ENCODE measurements at places on chromosomes 2 and 18.

DNA sequence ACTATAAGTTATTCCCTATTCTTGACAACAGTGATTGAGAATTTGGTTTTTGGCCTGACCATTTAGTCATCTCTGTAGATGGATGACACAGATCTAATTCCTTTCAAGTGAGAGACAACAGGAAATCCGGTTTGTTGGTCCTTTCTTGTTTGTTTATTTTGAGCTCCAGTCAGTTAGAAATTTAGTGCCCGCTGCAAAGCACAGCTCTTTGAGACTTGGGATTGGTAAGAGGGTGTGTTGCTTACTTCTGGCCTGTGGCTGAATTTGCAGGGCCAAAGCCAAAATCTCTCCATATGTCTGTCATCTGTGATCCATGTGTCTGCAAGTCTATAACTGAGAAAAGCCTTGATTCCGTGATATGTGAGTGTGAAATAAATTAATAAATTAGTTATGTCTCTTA is 74.3 kb downstream of the BIN1 start:
- no peak for DNase-seq

- no peak for DNase-seq
Measured at GRCh38 chr2:206635015-206635414, 7.3 kb upstream of the FAM237A start.

DNA sequence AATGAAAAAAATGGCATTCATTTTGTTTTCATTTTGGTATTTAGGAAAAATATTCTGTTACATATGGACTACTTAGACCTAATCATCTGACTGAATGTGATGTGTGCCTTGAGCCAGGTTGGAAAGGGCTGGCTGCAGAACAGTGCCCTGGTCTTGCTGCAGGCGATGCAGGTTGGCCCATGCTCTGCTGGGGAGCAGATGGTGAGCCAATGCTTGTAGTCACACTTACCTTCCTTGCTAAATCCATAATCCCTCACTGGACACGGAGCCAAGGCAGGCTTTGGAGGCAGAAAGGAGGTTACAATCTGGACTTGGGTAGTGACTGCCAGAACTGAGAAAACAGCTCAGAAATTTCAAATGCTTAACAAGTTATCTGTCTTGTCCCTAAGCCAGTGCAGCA is 228.7 kb downstream of the ARHGAP15 start:
- DNase-seq, result no peak

DNA sequence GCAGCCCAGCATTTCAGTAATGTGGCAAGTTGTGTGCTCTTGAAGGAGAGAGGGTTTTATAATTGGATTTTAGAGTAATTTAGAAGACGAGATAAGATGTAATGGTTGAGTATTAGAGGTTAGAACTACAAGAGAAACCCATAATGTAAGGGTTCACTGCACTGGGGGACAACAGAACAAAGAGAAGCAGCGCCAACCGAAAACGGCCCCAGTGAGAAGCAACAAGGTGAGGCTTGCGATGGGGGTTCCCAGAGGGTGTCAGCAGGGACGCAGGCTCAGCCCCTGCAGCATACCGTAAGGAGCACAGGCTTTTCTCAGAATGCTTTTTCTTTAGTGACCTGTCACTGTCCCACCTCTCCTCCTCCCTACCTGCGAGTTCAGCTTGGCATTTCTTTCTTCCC is 183.9 kb upstream of the ETAA1 start:
- no peak for DNase-seq

- no peak for DNase-seq
Measured at GRCh38 chr18:56314396-56314795, 324.0 kb downstream of the TXNL1 start.

DNA sequence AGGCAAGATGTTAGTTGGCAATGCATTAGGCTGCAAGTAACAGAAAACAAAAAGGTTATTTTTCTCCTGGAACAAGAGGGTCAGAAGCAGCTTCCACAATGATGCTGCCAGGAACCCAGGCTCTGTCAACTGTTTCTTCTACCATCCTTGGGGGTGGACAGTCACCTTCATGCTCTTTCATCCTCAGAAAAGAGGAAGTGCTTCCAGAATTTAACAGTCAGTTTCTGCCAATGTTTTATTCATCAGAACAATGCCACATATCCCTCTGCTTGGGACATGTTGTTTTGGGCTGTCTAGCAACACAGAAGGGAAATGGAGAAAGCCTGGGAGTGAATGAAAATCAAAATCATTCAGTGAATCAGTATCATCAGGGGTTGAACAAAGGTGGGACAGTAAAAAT is 7.1 kb downstream of the TMEM182 start:
- DNase-seq, result no peak

DNA sequence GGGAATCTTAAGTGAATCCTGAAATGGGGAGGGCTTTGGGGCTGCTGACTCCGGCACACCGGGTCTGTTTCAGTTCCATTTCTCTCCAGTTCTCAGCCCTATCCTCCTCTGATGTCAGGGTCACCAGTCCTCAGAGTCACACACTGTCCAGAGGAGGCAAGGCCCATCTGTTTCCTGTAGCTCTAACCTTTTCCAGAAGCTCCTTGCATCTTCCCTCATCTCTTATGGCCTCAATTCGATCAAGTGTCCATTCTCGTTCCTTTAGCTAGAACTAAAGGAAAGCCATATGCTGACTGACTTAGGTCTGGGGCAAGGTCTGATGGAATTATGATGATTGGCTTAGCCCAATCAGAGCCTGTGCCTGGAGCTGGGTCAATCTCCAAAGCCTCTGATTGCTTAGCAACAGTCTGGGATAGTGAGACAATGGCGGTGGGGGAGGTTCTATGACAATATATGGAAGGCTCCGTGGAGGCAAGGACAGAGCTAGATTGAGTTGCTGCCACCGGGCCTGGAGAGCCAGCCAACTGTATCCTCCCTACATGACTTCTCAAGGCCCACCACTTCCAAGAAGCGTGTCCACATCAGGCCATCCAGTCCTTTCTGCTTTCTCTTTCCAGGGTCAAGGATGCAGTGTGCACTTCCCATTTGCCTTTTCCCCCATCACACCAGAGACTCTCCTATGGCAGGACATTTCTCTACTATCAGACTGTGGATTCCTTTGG is 5.2 kb downstream of the ANKRD53 start:
- no peak for DNase-seq

Data from stimulated activated CD4-positive, alpha-beta T cell treated with anti-CD3 and anti-CD28 coated beads, Interleukin-4, amount 100 ng/mL, for 1 hour (primary cell).